ENCODE measurements at places on chromosomes 11 and 22.

- DNase-seq, result no peak
These were observed 1.9 kb downstream of the TTC12 start for GRCh38 chr11:113316256-113316655.

DNA sequence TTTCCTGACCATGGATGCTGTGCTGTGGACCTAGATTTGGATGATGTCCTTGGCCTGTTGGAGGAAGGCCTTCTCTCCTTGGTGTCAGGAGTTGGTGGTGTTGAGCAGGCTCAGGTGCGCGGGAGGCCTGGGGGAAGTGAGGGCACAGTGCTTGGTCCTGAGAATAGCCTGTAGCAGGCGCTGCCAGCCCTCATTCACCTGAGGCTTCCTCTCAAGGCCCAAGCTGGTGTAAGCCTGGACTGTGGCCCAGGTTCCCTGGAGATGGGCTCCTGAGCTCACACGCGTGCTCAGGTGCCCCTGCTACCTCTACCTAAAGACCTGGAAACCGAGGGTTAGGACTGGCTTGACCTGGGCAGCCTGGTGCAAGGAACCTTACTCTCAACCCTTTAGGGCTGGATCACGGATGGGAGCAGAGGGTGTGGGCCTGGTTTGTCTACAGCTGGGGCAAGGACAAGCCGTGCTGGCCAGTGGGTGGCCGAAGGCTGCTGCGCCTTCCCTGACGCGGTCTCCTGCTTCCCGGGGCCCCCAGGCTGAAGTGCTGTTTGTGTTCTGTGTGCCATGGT is 7.8 kb upstream of the GRAMD4 start:
- DNase-seq, result no peak

DNA sequence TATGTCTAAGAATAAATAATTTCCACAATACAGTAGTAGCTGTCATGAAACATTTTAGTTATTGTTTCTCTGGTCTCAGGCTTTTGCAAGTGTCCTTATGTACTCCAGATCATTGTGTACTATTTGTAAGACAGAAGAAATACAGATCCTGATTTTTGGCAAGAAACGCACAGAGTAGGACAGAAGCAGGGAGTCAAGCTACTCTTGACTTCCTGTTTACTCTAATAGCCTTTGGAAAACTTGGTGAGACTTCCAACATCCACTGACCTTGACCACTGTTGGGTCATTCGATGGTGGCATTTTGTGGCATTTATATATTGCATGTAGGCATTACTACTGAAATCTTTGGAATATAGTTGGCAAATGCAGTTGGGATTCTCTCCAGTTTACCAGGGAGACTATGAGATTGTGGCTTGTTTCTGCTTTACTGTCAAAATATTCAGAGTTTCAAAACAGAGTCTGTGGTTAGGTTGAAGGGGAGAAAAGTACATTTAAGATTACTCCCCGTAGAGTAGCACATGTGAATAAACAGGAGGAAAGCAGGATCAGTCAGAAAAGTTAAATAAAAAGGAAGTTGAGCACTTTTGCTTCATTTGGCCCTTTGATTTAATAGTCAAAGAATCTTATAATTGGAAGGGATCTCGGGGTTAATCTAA is 726.1 kb upstream of the CCDC90B start:
- no peak for DNase-seq

DNA sequence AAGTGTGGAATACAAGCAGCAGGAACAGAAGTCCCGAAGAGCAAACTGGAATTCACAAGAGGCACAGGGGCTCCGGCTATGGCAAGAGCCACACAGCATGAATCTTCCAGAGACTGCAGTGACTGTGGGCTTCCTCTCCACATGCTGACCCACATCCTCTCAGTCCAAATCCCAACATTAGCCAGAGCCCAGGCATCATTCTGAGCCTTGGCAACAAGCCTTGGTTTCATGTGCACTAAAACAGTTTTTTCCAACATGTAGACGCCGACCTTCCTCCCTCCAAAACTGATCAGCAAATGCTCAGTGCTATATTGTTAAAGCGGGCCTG is 91.7 kb upstream of the CSNK2A3 start:
- no peak for DNase-seq

DNA sequence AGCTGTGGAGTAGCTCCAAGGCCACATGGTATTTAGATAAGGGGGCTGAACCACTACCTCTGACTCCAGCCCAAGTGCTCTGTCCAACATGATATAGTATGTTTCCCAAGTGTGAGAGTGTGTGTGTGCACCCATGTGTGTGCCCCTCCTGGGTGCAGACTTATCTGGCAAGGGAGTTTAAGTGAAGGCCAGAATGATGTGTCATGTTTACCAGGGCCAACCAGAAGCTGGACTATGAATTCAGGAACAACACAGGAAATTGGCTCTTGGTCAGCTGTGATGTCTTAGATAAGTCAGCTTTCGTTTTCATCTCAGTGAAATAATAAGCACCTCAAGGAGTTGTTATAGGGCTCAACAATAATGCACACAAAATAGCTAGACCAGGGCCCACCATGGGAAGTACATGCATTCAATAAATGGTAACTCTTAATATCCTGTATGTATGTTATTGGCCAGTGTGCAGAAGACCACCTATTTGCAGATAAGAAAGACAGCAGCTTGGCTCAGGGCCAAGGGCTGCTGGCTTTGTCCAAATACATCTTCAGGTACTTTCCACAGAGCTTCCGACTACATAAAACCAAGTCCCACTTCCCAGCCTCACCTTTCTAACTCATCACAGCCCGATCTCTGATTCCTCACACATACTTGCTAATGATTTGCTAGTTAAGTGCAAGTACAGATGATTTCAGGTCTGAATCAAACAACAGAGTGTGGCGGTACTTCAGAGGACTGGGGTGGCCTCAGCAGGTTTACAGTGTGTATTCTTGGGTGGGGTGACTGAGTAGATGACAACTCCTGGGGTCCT is 120.9 kb downstream of the ME3 start:
- DNase-seq, result no peak

GRCh38 chr22:32236970-32237369 is 18.2 kb downstream of the SLC5A4 start:
- DNase-seq, result no peak

DNA sequence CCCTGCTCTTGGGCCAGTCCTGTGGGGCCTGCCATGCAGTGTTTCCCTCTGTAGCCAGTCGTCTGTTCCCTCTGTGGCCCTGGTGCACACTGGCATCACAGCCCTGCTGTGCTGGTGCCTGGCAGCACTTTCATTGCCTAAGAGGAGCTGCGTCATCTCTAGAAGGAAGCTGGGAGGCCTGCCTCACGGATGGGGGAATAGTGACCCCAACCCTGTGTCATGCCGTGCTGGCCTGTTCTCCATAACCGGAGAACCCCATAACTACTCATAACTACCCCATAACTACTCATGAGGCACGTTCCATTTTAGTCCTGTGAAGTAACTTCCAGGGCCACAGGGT is 14.0 kb downstream of the RAB36 start:
- no peak for DNase-seq

GRCh38 chr11:57095417-57095816 is 86.3 kb upstream of the LRRC55 start:
- no peak for DNase-seq

- DNase-seq, result no peak
These were observed 17.4 kb upstream of the TMEM121B start for GRCh38 chr22:17138513-17138912.

DNA sequence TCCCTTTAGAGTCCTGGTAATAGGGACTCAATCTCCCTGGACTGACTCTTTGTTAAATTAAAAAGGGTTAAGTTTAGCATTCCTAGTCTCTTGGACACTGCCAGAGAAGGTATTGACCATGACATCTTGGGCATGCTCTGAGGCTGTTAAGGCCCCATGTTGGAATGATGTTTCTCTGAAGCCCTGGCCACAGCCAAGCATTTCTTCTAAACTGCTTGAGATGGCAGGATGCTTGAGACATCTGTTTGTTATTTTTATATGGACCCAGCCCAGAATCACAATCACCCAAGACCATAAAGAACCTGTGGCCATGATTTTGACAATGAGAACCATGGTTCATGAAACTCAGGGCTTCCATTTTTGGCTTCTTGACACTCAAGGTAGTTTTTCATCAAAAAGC is 5.5 kb upstream of the ANKK1 start:
- no peak for DNase-seq

DNA sequence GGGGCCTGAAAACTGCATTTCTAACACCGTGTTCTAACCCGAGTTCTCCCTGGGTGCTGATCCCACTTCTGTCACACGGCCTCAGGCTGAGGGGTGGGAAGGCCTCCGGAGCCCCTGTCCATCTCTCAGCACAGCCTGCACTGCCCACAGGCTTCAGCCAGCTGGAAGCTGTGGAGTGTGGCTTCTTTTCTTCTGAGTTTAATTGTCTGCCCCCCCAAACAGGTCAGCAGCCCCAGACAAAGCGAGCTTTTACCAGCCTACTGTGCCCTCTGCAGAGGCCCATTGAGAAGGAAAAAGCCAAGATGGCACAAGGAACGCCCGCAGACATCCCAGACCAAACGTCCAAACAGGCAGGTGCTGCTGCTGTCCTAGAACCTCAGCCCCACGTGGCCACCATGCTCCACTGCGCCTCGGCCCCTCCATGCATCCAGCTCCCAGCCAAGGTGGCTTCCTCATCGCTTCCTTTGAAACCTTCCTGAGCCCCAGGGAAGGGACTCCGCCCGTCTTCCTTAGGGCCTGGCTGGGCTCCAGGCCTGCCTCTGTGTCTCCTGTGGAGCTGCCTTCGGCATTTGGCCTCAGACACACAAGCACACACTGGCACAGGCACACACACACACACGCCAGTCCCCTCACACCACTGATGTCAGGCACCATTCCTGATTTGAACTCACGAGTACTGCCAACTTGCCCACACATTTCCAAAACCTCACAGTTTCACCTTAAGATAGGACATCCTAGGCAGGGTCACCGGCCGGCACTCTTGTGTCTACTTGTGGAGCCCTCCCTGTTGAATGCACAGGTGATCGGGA is 1.7 kb downstream of the MOB2 start:
- no peak for DNase-seq

Measured in stimulated activated CD8-positive, alpha-beta memory T cell treated with anti-CD3 and anti-CD28 coated beads, Interleukin-4, amount 100 ng/mL, for 1 hour (primary cell).